ENCODE measurements at places on chromosomes 12 and 14.

DNA sequence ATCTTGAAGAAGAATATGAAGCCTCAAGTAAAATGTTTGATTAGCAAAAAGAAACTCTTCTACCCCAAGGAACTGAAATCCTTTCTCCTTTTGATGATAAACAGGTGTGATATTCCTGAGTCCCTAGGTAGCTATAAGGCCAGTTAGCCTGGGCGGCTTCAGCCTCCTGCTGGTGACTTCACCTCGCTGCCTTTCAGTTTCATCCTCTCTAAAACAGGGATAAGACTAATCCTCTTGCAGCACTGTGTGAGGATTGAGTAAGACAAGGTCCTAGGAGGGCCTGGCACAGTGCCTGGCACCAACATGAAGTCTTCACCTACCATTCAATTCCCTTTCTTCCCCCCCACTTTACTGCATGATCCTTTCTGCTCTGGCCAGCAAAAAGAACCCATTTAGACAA lies 42.1 kb downstream of the CIT start:
- DNase-seq: no peak

- no peak for DNase-seq
These were observed 1.5 kb upstream of the ERBB3 start for GRCh38 chr12:56078427-56078826.

- no peak for DNase-seq
These were observed 220.8 kb upstream of the CAND1 start for GRCh38 chr12:67048371-67048770.

DNA sequence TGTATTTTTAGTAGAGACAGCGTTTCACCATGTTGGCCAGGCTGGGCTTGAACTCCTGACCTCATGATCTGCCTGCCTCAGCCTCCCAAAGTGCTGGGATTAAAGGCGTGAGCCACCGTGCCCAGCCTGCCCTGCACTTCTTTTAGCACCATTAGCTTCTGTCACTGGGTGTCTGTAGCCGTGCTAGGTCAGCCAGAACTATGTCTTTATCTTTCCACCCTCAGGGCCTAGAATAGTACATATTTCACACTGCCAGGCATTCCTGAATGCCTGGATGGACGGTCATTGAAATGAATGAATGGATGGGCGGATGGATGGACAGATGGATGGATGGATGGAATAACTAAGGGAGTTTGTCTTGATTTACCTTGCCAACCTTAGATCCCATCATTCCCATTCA lies 33.7 kb downstream of the FBXL14 start:
- no peak for DNase-seq

DNA sequence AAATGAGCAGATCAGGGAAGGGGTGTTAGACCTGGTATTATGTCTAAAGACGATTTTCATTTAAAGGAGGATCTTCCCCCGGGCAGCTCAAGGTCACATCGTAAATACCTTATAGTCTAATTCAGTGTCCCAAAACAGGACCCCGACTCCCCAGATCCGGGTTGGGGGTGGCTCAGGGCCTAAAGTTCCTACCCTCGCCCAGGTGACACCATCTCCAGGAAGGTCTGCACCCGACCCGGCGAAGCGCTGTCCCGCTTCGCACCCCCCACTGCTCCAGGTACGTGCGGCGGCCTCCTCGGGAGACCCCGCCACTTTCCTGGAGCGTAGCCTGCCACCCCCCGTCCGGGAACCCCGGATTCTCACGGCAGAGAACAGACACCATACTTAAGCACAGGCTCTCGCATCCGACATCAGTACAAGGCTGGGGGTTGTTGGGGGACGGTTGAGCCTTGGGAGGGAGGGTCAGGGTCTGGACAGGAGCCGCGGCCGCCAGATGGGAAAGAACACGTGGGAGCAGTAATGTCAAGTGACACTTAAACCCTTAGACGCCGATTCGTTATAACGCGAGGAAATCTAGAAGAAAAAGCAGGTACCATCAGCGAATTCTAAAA lies 556 bp downstream of the TIMM9 start:
- DNase-seq: peak; percentile 28

GRCh38 chr12:131211340-131211938 lies 257.7 kb downstream of the ADGRD1 start:
- no peak for DNase-seq

GRCh38 chr12:119338593-119339363 lies 4.2 kb downstream of the CCDC60 start:
- DNase-seq: no peak

DNA sequence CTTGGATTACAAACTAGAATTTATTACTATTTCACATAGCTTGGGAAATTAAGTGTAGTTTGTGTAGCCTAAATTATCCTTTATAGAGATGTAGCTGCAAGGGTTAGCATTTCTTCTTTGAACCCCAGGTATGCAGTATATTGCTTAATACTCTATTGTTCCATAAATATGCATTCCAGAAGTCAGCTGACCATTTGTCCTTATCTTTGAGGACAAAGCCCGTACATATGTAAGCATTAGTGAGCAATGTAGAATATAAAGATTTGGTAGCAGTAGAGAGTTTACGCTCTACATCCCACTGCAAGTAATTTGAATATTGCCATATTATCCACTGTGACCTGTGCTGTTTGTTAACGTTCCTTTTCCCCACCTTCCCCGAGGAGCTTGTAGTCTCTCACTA lies 26.9 kb downstream of the PPM1A start:
- peak; percentile 3 for DNase-seq

DNA sequence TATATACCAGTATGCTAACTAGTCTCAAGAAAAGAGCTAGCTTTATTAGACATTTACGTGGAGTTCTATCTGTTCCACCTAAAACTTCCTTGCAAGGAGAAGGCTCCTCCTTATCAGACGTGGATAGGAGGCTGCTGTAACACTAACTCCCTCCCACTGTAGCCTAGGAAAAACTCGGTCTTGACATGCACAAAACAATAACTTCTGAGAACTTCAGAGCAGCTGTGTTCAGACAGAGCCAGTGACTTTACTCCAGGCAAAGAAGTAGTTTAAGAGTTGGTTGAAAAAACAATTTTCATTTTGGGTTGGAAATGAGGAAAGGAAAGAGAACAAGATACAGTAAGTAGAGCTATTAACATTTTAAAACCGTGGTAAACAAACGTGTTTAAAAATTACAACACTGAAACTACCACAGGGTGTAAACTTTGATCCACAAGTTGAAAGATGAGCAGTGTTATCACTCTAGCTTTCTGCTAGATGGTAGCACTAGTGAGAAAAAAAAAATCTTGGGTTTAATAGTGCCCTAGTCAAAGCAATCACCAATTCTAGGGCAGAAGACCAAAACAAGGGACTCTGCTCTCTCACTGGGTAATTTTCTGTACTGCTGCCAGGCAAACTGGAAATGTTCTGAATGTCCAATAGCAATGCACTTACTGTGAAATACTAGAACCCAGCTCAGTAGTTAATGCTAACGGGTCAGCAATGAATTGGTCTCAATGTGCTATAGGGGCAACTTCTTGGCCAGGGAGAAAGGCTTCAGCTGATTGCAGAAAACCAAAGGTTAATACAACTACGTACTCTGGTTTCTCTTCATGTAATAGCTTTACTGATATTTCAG lies 2.4 kb downstream of the ATF7 start:
- DNase-seq: no peak

DNA sequence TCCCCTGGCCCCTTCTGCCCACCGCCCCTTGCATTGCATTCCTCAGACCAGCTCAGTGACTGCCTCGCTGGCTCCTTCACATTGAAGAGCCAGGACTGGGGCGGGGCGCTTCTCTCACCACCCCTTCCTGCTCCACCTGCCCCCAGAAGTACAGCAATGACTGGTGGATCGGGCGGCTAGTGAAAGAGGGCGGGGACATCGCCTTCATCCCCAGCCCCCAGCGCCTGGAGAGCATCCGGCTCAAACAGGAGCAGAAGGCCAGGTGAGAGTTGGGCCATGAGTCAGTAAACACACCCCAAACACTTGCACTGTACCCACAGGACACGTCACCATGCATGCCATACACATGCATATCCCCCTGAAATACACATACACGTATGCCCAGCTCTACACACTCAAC lies 5.8 kb downstream of the CACNB3 start:
- peak; percentile 83 for DNase-seq

DNA sequence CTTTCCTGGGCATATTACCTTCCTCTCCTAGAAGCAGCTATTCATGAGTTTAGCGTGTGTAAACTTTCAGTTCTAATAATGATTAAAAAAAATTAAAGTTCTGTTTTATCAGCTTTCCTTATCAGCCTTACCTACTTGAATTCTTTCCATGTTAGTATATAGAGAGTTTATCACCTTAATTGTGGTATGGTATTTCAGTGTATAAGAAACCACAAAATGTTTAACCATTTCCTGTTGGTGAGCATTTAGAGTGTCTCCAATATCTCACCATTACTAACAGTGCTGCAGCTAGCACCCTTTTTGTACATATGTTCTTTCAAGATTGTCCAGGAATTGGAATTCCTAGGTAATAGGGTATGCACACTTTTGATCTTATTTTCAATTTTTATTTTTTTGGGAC lies 89.5 kb downstream of the FBXO33 start:
- no peak for DNase-seq

- no peak for DNase-seq
These were observed 67.9 kb downstream of the TMEM30B start for GRCh38 chr14:61213191-61213621.

GRCh38 chr12:94263905-94264561 lies 115.7 kb downstream of the PLXNC1 start:
- no peak for DNase-seq

- DNase-seq: peak; percentile 78
These were observed 8.3 kb upstream of the MTA1 start for GRCh38 chr14:105411017-105411941.

DNA sequence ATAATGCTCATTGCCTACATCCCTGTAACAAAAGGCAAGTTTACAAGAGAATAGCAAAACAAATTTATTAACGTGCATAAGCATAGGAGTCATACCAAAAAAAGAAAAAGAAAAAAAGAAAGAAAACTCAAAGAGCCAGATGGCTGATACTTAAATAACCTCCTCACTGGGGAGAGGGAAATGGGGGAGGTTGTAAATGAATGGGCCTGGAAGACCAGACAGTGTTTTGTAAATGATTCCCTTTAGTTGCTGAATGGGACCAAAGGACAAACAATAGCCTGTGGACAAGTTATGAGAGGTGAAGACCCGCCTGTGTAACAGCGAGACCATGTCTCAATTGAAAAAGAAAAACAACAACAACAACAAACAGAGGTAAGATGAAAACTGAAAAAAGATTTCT lies 35.3 kb downstream of the CAPS2 start:
- DNase-seq: no peak

DNA sequence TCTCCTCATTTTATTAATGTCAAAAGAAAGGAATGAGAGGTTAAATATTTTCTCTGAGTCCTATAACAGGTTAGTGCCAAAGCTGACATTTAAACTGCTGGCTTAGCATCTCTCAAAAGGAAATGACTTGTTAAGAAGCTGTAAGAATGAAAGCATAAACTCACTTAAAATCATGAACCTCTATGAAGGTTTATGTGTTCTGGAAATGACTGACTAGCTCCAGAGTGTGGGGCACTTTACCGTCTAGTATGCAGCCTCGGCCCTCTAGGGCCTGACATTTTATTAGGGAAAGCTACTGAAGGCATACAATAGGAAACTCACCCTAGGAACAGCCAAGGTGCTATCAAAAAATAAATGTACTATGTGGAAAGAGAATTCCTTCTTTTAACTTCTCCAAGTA lies 35.1 kb downstream of the SPX start:
- no peak for DNase-seq

DNA sequence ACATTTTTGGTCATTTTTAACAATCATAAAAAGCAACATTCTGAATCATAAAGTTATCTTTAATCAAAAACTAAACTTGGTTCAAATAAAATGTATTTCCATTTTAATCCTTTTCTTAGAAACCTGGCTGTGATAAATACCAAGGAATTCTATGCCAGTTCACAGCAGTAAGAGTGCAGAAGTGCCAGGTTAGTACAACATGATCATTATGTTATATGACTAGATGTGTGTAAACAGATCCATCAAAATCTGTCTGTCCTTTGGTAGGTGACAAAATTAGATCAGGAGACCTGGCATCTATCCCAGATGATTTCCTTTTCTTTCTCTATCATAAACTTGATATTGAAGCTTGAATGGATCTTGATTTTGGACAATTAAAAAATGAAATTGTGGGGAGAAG lies 200.6 kb upstream of the STXBP6 start:
- DNase-seq: no peak

DNA sequence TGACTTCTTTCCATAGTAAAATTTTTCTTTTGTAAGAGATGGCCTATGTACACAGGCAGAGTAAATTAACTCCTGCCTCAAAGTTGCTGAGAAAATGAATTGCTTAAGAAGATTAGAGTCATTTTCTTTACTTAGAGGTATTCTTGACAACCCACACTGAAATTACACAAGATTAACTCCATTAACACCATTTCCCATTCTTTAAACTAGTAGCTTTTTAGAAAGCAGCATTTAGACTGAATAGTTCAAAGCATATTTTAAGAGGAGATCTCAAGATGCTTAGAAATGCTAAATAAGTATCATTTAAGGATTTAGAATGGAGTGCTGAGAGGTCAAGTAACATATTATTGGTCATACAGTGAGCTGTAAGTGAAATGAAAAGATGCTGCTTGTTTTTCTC lies 35.5 kb downstream of the PUS7L start:
- DNase-seq: no peak

DNA sequence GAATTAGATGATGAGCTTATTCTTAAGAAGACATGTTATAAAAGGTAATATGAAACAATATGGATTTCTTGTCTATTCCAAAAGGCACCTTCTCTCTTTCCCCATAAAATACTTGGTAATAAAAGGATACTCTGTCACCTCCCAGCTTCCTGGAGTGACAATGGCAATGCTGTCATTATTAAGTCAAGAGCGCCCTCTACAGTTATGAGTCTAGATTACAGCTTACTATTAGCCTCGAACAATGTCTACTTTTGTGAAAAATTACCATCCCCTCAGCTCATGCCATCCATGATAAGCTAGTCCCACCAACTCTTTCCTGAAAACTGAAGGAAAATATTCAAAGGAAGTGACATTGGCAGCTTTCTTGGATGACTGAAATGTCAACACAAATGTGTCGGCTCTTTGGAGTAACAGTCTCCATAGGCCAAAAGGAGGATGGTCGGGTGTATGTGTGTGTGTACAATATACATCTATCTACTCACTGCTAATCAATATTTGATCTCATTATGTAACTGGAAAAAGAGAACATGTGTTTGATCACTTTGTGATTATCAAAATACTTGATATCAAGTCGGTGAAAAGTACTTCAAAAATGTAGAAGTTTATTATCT lies 48.7 kb upstream of the CDKN3 start:
- DNase-seq: peak; percentile 34

DNA sequence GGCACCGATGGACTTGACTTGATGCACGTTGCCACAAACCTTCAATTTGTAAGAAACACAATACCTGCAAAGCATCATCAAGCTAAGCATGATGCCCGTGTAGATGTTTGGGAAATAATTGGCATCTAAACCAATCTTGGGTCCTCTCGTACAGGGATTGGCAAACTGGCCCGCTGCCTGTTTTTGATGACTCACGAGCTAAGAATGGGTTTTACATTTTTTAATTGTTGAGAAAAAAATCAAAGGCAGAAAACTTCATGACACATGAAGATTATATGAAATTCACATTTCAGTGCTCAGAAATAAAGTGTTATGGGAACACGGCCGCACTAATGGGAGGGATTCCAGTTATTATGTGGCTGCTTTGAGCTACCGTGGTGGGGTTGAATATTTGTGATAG lies 10.9 kb downstream of the MTA1 start:
- peak; percentile 89 for DNase-seq
